Foreskin keratinocyte (primary cell): ENCODE measurements at places on chromosomes 2 and 18. TPM values are rescaled to one million over a fixed set of nuclear protein-coding genes. Genes with fewer than 3 reads are reported as not detected.

The ZNF396 gene
- 0.36 and 0.38 TPM in 2 replicates for polyA plus RNA-seq

The CTAGE1 gene
- not detected in 2 replicates for polyA plus RNA-seq

The REG1B gene
- polyA plus RNA-seq = not detected in 2 replicates

The ALS2 gene
- 5.6 and 6.4 TPM in 2 replicates for polyA plus RNA-seq

The LIMS3 gene
- 0.08 and 0.17 TPM in 2 replicates for polyA plus RNA-seq

The B4GALT6 gene
- 1.8 and 2.3 TPM in 2 replicates for polyA plus RNA-seq

The FEZ2 gene
- 20.2 and 24.6 TPM in 2 replicates for polyA plus RNA-seq

The C2orf81 gene
- 1.9 and 3.2 TPM in 2 replicates for polyA plus RNA-seq

The CTLA4 gene
- not detected in 2 replicates for polyA plus RNA-seq

The FSHR gene
- not detected in 2 replicates for polyA plus RNA-seq

The KCNE4 gene
- 0.09 and 0.10 TPM in 2 replicates for polyA plus RNA-seq

DNA sequence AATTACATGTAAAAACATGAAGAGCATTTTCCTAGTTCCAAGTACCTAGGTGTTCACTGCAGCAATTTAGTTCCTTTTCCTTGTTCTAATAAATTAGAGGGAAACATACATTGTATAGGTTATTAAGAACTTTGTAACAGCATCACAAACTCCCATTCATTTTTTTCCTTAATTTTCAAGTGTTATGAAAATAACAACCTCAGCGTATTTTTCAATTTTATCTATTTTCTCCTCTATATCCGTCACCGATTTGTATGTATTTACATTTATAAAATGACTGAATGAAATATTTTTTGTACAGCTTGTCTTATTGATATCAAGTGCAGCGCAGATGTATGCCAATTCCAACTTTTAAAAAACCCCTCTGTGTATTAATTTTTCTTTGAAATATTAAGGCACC lies 44.0 kb downstream of the ZCCHC2 start:
- no peak for DNase-seq

- DNase-seq = no peak
Observed at GRCh38 chr2:191885098-191885497, 38.2 kb upstream of the CAVIN2 start.

GRCh38 chr2:199911877-199912161 lies 726 bp downstream of the C2orf69 start:
- DNase-seq = no peak

GRCh38 chr2:148978026-148978685 lies 60.3 kb upstream of the LYPD6B start:
- DNase-seq = no peak

- no peak for DNase-seq
Observed at GRCh38 chr2:119482481-119483394, 41.5 kb downstream of the SCTR start.

DNA sequence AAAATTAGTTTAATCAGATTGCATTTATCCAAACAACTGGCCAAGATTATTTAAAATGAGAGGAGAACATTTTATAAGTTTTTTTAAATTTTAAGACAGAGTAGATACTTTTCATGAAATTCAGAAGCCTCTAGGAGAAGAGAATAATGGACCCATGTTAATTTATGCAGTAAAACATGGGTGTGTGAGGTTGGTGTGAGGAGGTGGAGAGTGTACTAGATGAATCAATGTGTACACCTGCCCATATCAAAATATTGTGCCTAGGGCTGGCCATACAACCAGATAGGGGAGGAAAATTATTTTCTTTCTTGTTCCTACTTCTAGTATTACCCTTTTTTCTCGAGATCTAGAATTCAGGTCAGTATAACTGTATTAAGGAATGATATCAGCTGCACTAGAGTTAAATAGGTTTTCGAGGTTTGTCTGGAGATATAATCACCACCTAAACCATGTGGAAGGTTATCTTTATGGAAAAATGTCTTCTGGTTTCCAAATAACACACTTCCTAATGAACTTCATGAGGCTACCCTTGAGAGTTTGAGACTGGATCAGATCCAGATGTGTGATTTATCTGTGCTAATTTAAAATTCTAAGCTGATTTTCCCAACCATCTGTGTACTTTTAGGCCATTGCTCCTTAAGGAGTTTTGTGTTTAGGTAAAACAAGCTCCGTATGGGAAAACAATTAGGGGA lies 37.6 kb downstream of the TMEM178A start:
- no peak for DNase-seq

DNA sequence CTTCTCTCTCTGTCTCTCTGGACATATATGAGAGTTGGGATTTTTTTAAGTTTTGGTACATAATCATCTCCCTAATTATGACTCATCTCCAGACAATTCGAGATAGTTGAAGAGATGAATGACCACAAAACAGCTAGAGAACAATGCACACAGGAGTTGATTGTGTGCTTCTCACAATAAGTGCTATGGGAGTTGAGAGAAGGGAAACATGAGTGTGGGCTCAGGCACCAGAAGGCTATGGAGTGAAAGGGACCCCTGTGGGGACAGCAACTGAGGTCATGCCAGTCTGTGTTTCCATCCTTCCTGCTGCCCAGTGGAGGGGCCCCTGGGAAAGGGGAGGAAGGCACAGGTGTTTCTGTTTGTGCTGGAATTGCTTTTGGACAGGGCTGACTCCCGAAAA lies 6.5 kb upstream of the YWHAQ start:
- DNase-seq = peak; percentile 67

DNA sequence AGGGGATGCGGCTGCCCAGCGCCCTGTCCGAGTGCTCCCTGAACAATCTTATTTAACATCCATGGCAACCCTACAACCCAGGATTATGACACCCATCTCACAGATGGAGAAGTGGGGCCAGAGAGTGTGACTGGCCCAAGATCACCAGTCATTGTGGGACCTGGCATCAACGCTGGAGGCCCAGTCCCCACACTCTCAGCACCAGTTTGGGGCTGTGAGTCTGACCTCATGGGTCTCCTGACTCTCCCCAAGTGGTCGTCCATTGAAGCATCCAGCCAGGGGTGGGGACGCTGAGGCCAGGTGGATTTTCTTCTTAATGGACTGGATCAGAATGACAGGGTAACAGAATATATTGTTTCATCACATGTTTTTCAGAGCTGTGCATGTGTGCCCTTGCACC lies 24.5 kb downstream of the MAL start:
- no peak for DNase-seq

DNA sequence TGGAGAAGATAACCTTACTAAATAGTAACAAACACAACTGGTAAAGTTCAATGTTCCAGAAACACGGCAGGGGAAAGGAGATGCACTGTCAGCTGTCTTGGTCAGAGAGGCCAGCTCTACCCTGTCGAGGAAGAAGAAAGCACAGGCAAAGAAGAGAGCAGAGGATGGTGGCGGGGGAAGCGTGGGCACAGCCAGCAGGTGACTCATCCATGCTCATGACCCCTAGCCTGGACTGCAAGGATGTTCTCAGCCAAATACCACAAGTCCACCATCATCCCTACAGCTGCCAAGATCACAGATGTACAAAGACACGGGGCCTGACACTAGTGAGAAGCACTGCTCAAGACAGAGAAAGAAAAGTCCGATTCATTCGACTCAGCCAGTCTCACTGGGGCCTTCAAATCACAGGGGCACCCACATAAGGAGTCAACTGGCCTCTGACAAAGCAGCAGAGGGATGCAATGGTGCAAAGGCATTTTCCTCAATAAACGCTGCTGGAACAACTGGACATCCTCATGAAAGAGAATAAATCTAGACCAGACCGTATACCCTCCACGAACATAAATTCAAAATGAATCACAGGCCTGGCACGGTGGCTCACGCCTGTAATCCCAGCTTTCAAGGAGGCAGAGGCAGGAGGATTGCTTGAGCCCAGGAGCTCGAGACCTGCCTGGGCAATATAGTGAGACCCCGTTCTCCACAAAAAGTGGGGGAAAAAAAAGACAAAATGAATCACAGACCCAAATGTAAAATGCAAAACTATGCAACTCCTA lies 5.6 kb downstream of the DTYMK start:
- DNase-seq = no peak

GRCh38 chr2:10493634-10494281 lies 45.6 kb upstream of the ODC1 start:
- peak; percentile 99 for DNase-seq

DNA sequence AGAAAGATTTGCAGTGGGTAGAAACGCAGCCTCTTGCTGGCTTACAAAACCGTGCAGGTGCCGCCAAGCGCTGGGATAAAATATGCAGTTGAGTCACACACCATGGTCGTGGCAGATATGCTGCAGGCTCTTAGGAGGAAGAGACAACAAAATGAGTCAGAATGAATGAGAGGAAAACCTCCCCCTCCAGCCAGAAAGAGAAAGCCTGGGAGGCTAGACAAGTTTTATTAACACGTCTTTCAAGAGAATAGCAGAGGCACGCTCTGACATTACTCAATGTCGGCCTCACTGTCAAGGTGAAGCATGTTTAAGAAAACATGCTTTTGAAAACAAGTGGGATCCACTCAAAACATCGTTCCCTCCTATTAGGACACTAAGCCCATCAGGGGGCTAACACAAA lies 37.1 kb upstream of the ZCCHC2 start:
- DNase-seq = peak; percentile 96

GRCh38 chr18:46294318-46294717 lies 190.1 kb downstream of the HAUS1 start:
- no peak for DNase-seq

GRCh38 chr2:86744152-86744551 lies 24.1 kb downstream of the RMND5A start:
- DNase-seq = no peak

GRCh38 chr18:44133483-44133882 lies 547.2 kb upstream of the SETBP1 start:
- DNase-seq = no peak

GRCh38 chr2:226771067-226771466 lies 28.6 kb downstream of the IRS1 start:
- DNase-seq = no peak

DNA sequence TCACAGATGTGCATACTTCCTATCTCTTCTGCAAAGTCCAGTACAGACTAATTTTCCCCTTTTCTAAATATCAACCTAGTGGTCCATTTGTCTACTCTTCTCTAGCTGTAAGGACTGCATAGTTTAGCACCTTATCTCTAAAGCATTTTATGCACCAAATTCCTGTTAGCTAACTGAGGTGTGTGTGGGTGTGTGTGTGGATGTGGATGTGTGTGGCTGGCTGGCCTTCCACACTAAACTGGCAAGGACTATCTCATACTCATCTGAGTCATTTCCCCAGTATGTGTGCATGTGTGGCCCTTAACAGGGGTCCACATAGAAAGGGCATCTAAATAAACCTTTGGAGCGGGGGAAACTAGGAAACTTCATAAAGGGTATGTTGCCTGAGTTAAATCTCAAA lies 139.6 kb downstream of the TTC32 start:
- no peak for DNase-seq

DNA sequence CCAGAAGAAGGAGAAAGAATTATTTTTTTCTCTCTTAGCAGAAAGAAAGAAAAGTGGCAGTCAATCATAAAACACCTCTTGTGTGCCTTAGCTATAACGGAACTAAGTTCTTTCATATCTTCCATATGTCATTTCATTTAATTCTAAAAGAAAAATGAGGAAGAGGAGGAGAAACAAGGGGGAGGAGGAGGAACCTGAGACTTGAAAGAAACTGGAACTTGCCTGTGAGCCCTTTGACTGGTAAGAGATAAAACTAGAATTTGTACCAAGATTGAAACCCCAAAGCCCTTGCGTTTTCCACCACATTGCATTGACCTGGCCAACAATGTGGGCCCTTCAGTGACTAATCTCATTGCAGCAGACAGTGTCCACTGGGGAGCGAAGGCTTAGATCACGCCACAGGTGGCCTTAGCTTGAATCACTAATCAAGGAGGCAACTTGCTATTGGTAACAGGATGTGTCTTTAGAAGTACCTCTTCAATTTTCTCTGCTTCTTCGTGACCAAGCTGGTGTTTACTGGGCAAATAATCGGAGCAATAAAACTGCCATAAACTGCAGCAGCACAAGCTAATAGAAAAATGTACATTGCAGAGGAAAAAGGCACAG lies 307.9 kb downstream of the CLIP4 start:
- no peak for DNase-seq

DNA sequence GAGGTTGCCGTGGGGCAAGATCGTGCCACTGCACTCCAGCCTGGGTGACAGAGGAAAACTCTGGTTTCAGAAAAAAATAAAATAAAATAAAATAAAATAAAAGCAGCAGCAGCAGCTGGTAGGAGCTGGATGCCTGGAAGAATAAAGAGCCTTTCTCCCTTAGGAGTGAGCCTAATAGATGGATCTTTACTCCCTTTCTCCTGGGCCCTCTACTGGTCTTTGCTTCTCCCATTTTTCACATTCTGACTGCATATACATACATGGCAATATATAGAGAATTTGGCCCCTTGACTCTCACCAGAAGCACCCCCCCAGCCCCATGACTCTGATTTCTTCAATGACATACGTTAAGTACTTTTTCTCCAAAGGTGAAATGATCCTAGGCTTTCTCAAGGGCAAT lies 9.8 kb upstream of the MALT1 start:
- DNase-seq = no peak

DNA sequence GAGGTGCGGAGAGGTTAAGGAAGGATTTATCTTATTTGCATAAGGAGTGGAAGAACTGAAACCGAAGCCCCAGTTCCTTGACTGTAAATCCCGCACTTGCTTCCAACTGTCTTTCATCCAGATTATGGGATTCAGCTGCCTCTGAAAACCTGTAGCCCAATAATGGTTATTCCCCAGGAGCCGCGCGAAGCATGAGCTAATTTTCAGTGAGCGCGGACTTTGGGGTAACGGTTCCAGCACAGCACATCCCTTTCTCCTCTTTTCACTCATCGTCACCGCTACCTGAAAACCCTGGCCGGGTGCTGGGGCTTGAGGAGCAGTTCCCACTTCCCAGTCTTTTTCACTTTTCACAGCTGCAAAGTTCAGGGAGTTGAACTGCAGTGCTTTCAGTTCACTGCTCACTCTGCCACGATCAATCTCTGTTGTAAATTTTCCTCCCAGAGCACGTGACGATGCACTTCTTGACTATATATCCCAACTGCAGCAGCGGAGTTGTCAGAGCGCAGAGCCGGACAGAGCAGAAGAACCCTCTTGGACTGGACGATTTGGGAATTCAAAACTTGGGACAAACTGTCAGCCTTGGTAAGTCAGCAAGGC lies at the start of gene KCNE4:
KCNE4 (plus strand) TSS at position 498 of the 597 bp plus-strand sequence. CDS start 641 bp downstream, outside the sequence.
- no peak for DNase-seq

GRCh38 chr2:224781400-224781799 lies 65.2 kb upstream of the CCDC195 start:
- DNase-seq = no peak

- no peak for DNase-seq
Observed at GRCh38 chr2:181683518-181684453, 3.5 kb upstream of the NEUROD1 start.

DNA sequence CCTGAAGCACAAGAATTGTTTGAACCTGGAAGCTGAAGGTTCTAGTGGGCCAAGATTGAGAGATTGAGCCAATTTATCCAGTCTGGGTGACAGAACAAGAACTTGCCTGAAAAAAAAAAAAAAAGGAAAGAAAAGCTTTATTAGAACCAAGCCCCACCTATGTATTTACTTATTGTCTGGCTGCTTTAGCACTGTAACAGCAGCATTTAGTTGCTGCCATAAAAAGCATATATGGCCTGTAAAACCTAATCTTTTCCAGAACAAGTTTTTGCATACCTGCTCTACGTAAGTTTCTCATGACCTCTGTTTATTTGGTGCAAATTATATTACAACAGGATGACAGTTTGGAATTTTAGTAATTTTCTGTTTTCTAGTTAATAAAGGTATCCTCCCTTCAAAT lies 1565.6 kb upstream of the LRRTM1 start:
- DNase-seq = no peak
